ENCODE measurements at places on chromosomes 5 and 9.
A peak's percentile ranks its signal among the peaks of the same experiment; 100 is the strongest.

DNA sequence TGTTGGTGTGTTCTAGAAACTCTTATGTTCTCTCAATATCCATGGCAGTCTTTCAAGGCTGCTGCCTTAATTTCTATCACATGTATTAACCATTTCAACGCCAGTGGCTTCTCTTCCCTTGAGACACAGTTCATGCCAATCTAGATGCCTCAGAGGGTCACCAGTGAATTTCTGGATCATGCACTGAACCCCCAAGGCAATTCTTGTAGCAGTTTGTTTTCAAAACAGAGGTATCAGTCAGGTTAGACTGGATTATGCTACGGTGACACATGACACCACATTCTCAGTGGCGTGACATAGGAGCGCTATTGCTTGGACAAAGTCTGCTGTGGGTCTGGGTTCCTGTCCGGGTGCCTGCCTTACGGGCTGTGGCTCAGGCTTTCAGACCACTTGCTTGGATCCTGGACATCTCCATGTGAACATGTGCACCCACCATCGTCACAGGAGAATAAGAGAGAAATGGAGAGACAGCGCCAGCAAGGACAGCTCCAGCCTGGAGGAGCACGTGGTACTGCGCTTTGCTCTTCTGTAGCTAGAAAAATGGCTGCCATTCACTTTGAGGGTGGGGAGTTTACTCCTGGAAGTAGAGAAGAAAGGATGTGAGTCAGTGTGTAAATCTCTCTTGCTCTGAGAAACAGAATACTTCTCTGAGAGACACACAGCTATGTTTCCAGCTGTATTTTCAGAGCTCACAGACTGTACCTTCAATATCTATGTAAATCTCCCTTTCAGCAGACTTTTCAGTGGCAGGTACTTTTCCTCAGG is 329.3 kb upstream of the ADCY2 start:
- no peak for DNase-seq

DNA sequence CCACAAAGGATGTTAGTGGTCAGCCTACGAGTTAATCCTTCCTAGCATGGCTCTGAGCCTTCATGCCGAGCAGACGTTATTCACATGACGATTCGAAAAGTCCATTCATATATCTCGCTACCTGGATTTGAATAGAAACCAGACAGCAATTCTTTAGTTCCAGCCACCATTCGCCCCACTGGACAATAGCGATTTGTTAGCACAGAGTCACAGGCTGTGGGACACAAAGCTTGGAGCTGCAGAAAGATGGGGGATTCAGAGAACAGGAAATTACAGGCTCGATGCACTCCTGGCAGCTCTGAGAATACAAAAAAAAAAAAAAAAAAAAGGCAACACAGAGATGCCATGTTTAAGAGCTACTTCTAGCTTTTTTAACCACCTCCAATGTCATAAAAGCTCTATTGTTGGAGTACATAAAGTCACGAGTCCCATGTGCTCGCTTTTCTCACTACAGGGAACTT is 110.7 kb downstream of the NR6A1 start:
- no peak for DNase-seq

DNA sequence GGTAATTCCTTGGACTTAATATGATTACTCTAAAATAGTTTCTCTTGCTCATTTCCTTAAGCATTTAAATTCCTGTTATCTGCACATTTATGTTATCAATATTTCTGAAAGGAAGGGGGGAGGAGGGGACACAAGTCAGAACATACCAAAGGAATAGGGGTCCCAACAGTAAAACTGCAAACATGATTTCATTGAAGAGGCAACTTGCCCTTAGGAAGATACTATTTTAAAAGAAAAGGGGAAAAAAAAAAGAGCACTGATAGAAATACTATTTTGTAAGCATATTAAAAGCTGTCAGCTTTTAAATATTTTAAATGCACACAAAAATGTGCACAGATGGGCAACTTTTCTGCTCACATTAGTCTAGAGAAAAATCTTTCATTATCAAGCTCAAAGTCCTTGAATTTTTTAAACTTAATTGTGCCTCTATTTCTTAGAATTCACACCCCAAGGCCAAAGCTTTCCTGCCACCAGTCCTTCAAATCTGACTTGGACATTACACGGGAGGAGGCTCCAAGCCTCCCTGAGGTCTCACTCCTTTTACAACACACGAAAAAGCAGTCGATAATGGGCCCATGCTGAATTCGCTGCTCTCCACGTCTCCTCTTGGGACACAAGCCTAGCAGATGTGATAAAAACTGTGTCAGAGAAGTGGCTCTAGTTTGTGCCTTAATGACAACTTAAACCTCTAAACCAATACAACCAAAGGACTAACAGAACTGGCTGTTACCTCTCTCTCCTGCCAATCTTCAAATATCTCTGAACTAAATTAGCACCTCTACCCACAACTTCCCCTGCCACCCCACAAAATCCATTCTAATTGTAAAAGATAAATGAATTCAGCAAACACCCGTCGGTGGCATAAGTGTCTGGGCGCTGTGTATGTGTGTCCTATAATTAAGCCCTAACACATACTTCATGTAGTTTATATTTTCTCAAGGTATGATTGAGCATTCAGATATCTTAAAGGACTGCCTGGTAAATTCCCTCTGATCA is 154.3 kb downstream of the DENND1A start:
- no peak for DNase-seq

DNA sequence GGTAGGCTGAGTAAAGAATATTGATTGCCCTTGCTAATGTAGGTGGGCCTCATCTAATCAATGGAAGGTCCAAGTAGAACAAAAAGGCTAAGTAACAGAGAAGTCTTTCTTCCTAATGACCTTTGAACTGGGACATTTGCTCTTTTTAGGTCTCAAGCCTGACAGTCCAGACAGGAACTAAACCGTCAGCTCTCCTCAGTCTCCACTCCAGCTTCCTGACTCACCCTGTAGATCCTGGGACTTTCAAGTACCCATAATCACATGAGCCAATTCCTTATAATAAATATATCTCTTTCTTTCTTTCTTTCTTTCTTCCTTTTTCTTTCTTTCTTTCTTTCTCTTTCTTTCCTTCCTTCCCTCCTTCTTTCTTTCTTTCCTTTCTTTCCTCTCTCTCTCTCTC is 479.5 kb upstream of the PAPPA start:
- DNase-seq, result no peak

DNA sequence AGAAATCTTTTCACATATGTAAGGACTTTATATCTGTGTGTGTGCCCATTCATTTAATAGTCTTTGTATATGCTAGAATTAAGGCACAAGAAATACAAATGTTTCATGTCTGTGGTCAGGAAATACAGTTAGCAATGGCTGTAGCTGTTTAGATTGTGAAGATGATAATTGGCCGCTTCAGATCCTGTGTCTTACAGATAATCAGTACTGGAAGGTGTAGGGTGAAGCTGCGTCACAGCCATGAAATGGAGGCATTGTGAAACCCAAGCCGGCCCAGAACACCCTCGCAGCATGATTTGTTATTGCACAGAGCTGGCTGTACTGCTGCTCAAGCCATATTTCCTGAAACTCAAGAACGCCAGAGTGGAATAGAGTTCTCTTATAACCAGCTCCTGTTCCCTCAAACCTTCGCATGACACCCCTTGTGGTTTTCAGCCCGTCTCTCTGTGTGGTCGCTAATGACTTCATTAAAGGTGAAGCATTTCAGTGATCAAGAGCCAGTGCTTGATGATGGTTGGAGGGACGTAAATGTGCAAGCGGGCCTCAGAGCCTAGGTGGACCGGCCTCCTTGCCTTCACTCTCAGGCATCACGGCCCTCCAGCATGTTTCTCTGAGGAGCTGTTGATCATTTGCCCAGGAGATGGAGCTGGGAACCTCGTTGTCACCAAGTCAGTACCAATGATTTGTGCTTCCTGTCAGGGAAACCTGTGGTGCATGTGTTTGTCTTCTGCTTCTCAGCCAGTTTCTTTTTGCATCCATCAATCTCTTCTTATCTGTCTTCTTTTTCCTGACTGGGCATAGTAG is 80.1 kb downstream of the F2RL2 start:
- peak; percentile 53 for DNase-seq

GRCh38 chr5:138138949-138139780 is at the start of gene NME5:
Gene NME5 (minus strand): TSS chr5:138139428. CDS start chr5:138138780, 648 bp downstream.
- peak; percentile 75 for DNase-seq

DNA sequence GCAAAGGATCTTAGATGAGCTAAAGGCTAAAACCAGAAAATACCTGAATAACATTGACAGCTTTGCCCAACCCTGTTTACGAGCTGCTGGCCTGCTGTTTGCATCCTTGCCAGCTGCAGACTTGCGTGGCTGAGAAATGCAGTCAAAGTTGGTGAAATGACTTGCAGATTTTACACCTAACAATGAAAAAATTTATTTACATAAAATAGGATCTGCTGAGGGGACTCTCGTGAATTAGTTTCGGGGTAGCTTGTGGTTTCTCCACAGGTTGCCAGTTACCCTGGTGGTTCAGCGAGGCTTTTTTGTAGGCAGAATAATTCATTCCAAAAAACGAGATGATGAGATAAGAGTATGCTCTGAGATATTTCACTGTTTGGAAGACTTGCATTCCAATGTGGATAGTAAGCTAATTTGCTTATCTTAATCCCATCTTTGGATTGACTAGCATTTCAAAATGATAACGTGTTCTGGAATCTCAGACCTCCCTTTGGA is 65.7 kb upstream of the FANCC start:
- no peak for DNase-seq

DNA sequence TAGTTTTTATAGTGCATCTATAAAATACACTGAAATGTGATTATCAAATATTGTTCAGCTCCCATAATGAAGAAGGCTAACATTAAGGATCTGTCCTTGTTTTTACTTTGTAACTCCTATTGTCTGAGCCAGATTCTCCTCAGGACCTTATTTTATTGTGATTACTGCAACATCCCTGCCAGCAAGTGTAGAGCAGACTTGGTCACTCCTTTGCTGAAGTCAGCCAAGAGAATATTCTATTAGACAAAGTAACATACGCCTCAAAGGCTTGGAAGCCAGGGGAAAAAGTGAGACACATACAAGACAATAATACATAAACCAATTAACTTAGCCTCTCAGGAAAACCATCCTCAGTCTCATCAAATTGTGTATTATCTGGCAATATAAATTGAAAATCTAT is 269.6 kb downstream of the ARL15 start:
- peak; percentile 35 for DNase-seq

- DNase-seq, result no peak
These were observed 3.6 kb upstream of the OTULINL start for GRCh38 chr5:14577971-14578370.

DNA sequence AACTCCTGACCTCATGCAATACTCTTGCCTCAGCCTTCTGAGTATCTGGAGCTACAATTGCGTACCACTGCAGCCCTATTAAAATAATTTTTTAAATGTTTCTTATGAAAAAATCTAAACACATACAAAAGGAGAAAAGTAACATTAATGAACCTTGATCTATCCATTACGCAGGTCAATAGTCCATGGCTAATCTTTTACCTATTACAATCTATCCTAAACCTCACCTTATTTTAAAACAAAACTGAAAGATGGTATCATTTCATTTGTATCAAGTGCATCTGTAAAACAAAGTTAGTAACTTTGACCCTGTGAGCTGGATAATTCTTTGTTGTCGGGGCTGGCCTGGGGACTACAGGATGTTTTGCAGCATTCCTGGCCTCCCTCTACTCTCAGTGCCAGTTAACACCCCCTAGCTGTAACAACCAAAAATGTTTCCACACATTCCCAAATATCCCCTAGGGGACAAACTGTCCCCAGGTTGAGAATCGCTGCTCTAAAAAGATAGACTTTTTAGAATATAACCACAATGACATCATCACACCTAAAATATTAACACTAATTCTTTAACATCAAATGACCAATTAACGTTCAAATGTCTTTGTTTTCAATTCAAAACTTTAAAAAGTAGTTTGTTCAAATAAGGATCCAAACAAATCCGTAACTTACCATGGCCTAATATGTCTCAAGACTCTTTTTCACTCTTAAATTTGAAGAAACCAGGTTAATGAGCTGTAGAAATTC is 54.8 kb downstream of the RNF38 start:
- DNase-seq, result no peak

- no peak for DNase-seq
These were observed 163.5 kb upstream of the SNX2 start for GRCh38 chr5:122611406-122611805.

GRCh38 chr5:141641634-141642267 is 5.0 kb downstream of the RELL2 start:
- DNase-seq, result no peak

DNA sequence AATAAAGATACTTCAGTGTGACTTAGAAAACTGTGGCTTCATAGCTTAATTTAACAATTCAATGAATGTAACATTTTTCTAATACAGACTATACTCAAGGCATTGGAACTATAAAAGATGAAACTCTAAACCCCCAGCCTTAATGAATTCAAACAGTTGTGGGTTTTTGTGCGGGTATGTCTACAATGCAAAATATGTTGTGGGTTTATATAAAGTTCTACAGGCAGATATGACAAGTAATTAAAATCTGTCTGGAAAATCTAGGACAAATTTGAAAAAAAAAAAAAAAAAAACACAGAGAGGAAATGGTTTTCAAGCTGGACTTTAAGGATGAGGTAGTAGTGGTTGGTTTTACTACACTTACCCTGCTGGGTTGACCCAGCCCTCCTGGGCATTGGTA is 467.5 kb upstream of the TLE4 start:
- DNase-seq, result no peak

DNA sequence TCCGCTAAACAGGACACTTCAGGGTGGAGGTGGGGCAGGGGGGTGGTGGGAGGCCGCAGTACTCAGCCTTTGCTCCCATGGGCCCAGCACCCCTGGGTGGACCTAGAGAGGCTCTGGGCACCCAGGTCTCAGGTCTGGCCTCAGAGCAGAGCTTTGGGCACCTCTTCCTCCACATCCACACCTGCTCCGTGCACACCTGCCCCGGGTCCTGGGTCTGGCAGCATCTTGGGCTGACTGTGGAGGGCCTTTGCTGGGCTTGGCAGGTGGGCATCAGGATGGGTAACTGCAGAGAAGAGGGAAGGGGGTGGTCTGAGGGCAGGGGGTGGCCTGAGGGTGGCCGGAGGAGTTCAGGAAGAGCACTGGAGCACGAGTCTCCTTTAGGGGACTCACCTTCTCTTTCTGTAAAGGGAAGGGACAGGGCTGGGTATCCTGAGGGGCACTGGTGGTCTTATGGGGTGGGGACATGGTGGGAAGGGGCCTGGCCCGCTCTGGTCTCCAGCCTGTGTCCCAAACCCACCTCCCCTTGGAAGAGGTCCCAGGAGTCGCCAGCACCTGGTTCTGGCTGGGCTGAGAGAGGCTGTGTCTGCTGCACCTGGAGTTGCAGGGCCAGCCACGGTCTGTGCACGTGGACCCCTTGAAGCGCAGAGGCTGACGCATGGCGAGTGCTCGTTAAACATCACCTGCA is 106.7 kb upstream of the IER5L start:
- no peak for DNase-seq

GRCh38 chr5:89211836-89212235 is 328.9 kb upstream of the MEF2C start:
- DNase-seq, result no peak

- no peak for DNase-seq
These were observed 30.9 kb upstream of the RGMB start for GRCh38 chr5:98742396-98743073.

DNA sequence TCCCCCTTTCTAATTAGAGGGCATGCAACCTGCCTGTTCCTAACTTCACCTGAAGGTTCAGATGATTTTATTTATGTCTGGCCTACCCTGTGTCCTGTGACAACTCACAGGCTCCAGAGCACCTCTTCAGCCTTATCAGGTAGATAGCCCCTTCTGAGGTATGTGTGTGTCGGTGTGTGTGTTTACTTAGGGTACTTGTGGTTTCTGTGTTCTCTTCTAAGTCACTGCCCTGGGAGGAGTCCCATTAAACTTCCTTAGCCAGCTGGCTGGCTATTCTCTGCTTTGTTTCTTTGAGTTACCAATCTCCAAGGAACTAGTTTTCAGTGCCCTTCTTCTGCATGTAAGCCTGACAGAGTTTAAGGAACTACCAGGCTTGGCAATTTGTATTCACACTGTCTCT is 74.9 kb downstream of the UNC13B start:
- no peak for DNase-seq

GRCh38 chr5:171813813-171814490 is 28.3 kb downstream of the SMIM23 start:
- DNase-seq, result no peak

All from stomach (tissue), 19 donors.